ENCODE measurements at places on chromosomes 7 and 10.

- DNase-seq = no peak
These were observed 20.4 kb upstream of the ANTXRL start for GRCh38 chr10:46266306-46266985.

DNA sequence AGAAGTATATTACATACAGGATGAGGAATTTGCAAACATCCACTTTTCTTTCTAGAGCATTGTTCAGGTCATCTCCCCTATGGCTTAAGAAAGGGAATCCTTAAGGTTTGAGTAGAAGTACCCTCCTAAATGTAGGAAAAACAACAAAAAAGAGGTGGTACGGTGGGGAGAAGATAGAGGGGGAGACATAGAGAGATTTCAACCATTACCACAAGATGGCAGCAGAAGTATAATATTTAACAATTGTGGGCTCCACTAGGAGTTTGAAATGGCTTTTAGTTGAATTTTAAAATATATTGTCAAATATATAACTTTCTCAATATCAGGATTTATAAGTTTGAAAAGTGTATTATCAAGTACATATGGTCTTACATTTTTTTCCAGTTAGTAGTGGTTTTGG lies 72.7 kb upstream of the PRKG1 start:
- DNase-seq = peak; percentile 48

- DNase-seq = no peak
These were observed 14.4 kb upstream of the PCBD1 start for GRCh38 chr10:70902661-70903261.

- no peak for DNase-seq
These were observed 6.2 kb upstream of the PHYH start for GRCh38 chr10:13306103-13306502.

GRCh38 chr7:128661446-128661845 lies 10.6 kb upstream of the GARIN1A start:
- no peak for DNase-seq

DNA sequence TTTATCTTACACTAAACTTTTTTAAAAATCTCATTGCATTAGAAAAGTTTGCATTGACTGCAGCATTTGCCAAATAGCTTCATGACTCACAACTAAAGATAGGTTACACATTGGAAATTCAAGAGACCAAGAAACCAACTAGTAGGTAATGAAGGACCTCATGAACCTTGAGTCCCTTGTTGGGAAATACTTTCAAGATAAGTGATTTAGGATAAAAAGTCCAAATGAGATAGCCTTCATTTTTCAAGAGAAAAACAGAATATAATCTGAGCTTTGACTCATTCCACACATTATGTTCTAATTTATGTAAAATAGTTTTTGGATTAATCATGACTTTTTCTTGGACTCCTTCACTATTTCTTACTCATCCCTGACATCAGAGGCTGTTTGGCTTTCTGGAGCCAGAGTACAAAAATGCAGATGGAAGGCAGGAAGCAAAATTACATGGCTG lies 13.1 kb upstream of the LIPF start:
- peak; percentile 83 for DNase-seq

DNA sequence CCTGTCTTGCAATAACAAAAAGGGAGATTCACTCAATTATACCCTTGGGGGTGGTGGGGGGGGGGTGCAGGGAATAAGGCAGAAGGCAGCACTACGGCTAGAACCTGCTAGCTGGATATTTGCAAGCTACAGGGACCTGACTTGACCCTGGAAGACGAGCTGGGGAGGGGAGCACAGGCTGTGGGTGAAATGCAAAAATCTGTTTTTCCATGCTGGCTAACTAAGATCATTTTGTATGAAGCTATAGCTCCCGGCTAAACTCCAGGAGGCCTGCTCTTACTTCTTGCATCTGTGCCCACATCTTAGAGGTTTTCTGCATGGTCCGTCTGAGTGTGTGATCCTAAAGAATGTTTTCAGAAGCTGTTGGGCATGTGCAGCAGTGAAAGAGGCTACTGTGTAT lies 106.6 kb downstream of the EBLN1 start:
- no peak for DNase-seq

DNA sequence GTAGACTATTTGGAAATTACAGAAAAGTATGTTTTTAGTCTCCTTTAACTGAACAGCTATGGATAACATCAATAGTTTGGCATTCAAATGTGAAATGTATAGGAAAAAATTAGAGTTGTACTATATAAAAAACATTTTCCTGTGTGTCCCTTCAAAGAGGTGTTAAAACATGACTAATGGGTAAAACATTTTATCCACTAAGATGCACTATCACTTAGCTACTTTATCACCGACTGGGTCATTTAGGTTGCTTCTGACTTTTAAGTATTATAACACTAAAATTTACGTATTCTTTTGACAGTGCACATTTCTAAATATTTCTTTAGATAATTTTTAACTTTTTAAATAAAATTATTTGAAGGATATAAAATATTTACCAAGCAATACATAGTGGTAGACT lies 77.6 kb downstream of the UBE2H start:
- no peak for DNase-seq

DNA sequence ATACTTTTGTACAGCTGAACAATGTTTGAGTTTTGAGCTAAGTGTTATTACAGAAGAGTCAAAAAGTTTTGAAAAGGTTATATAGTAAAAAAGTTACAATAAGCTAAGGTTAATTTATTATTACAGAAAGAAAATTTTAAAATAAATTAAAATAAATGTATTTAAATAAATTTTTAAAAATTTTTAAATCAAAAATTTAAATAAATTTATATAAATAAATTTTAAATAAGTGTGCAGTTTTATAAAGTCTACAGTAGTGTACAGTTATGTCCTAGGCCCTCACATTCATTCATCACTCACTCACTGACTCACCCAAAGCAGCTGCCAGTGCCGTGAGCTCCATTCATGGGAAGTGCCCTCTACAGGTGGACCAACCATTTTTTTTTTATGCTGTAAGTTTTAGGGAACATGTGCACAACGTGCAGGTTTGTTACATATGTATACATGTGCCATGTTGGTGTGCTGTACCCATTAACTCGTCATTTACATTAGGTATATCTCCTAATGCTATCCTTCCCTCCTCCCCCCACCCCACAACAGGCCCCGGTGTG lies 462.9 kb upstream of the ZMIZ1 start:
- DNase-seq = no peak

- no peak for DNase-seq
These were observed 110.0 kb upstream of the MYO3A start for GRCh38 chr10:25824050-25824449.

- no peak for DNase-seq
These were observed 49.5 kb upstream of the FAM180A start for GRCh38 chr7:135798095-135798494.

DNA sequence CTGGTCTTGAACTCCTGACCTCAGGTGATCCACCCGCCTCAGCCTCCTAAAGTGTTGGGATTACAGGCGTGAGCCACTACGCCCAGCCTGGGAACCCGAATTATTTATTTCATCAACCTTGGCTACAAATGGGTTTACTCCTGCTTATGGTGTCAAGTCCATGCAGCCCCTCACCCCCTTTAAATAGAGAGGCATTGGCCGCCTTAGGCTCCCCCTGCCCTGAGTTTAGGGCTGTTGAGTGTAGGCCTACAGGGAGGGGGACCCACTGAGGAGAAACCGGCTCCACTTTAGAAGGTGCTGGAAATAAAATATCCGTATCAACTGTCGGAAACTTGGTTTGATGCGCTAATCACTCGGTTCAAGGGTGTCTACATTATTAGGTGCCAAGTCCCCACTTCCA lies 8.7 kb upstream of the SP8 start:
- DNase-seq = no peak

DNA sequence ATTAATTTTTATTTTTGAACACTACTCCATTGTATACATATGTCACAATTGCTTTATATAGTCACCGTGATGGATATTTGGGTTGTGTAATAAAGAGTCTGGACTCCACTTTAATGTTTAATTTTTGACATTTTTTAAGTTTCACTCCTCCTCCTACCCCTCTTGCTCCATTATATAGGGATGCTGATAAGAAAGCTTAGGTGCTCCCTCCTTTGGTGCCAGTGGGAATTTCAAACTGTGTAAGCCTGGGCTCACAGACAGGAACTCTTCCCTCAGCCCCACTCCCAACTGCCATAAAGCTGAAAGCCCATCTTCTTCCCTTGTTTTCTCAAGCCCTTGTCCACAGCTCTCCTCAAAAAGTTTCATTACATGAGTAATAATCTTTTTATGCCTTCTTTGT lies 47.6 kb downstream of the TWIST1 start:
- no peak for DNase-seq

DNA sequence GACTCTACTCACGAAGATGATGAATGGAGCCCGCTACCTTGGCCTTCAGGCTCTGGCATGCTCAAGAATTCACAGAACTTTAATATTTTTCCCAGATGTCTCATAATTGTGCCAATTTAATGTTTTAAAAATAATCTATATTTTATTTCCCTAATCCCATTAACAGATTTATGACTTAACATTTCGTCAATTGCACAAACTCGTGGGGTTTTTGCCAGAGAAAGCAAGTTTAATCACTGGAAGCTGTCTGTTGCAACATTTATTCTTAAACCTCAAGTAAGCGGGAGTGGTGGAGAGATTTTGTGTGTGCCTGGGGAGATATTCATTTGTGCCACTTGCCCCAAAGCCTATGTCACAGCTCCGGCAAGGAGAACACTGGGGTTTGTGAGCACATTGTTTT lies 117.9 kb downstream of the TEX36 start:
- peak; percentile 29 for DNase-seq

DNA sequence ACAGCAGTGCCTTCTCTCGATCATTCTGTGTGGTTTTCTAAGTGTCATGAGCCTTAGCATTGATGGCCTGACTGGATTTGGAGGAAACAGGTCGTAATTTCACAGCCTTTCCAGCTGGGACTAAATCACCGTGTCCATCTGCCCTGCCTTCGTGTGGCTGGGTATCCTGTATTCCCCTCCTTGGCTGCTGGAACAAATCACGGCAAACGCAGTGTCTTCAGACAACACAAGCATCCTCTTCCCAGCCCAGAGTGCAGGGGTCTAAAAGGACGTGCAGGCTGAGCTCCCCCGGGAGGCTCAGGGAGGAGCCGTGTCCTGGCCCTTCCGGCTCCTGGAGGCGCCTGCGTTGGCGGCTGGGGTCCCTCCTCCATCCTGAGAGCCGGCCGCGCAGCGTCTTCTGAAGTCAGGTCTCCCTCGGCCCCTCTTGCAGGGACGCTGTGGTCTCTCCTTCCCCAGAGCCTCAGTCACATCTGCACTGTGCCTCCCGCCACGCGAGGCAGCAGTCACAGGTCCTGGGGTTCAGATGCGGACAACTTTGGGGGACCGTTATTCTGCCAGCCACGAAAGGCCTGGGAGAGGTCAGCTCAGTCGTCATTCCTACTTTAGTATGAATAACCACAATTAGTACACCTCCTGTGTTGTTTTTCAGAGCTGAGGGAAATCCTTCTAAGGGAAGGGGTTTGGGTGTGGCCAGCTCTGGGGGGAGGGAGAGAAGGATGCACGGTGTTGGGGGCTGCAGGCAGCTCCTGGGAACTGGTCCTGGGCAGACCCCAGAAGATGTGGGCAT lies 41.1 kb downstream of the FAM20C start:
- DNase-seq = no peak

GRCh38 chr10:126073606-126074005 lies 177.2 kb downstream of the FANK1 start:
- DNase-seq = peak; percentile 55

DNA sequence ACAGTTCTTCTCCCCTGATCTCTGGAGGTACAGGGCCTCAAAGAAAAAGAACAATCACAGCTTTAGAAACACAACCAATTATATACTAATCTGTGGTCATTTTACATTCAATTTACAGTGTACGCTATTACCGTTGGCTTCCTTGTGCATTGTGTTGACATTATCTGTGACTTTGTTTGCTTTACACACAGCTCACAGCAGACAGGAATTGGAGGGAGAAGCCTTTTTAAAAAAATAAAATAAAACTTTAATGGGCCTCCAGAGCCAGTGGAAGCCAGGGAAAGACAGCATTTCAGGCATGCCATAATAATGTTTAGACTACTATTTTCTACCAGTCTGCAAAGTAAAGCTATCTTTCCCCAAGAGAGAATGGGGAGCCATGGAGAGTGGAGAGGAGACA lies 179.0 kb upstream of the ADO start:
- DNase-seq = no peak

DNA sequence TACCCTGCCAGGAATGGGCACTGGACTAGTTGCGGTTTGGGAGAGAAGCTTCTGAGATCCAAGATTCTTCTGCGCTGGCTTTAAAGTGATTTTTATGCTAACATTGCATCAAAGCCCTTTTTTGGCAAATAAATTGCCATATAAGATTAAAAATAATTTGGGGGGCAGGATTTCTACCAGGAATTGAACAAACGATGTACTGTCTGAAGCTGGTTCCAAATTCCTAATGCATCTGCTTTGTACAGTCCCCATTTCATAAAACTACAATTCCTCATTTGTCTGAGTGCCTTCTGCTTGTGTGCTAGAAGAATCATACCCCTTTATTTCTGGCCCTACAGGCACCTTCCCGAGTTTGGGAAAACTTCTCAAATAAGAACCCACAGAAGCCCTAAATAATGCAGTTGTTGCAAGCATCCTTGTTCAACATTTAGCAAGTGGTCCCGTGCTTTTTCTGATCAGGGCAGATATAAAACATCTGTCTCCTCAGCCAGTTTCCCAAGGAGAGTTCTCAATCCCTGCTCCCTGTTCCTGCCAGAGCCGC lies 349.7 kb downstream of the PTEN start:
- no peak for DNase-seq

DNA sequence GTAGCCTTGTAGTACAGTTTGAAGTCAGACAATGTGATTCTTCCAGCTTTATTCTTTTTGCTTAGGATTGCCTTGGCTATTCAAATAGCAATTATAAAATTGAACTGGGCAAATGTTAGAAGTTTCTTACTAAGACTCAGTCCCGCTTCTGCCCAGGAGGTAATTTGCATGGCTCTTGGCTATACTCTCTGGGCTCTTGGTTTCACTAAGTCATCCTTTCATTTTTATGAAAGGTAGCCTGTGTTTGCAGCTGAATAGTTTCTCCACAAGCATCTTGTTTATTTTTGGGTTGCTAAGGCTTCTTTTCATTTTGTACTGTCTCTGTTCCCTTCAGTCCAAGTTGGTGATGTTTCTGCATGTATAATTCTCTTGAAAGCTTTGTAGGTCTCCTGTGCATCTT lies 340.6 kb downstream of the SH2D4B start:
- no peak for DNase-seq

DNA sequence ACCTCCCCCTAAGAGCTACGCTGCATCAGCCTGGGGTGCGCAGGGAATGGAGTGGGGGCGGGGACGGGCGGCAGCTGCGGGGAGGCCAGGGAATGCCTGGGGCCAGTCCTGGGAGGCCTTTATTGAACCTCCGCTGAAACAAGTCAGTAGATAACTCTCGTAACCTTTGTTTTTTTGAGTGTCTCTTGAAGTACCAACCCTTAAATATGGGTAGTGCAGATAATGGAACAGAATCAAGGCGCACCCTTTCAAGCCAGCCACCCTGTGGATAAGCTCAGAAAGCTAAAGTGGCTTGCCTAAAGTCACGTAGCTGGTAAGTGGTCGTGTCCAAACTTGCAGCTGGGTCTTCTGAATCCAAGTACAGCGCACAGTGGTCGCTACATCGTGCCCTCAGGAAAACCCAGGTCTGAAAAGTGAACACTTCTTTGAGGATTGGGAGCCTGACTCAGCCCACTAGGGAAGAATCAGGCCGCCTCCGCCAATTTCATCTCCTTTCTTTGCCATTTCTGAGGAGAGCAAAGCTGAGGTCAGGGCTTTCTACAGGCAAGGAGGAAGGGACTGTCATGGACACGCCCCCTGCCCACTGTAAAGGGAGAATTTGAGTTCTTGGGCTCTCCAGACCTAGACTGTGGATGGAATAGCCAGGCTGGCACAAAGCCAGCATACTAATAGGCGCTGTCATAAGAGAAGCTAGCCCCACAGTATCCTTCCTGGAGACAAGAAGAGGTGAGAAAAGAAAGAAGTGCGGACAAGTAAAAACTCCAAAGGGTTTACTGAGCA lies 3.2 kb upstream of the EGR2 start:
- no peak for DNase-seq

- DNase-seq = peak; percentile 22
These were observed 32.5 kb upstream of the ADAM12 start for GRCh38 chr10:126420567-126421300.

All from AG10803 (cell line).